ENCODE measurements at places on chromosomes 1 and 21.

GRCh38 chr1:45033356-45033755 is 21.3 kb downstream of the UROD start:
- no peak for DNase-seq

DNA sequence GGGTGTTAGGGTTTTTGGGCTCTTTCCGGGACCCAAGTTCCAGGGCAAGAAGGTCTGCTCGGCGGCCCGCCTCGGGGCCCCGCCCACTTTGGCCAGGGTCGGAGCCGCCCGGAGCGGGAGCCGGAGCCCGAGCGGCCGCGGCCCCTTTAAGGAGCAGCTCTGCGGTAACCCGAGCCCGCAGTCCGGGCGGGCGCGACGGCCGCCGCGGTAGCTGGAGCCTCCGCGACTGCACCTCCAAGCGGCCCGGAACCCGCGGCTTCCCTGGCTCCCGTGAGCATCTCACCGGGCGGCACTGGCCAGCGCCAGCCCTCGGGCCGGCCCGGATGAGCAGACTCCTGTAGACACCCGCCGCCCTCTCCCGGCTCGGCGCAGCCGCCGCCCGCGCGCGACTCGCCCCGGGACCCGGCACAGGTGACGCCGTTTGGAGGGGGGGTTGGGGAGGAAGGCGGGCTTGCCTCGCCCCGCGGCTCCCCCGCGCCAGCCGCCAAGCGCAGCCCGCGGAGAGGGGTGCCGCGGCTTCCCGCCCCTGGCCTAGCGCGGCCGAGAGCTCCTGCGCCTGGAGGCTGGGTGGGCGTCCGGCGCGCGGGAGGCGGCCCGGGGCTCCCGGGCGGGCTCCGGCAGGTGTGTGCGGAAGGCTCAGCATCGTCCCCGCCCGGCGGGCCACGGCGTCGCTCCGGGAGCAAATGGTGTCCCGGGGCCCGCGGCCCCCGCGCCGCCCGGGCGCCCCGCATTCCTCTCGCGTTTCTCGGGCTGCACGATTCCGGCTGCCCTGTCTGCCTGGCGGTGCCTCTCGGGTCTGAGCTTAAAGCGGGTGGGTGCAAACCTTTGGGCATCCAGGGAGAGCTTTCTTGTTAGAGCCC is at the start of gene TLCD4:
TSS of gene TLCD4 (plus strand) at position 149 of the 860 bp plus-strand sequence. CDS start 26,547 bp downstream, outside the sequence.
- peak; percentile 63 for DNase-seq

DNA sequence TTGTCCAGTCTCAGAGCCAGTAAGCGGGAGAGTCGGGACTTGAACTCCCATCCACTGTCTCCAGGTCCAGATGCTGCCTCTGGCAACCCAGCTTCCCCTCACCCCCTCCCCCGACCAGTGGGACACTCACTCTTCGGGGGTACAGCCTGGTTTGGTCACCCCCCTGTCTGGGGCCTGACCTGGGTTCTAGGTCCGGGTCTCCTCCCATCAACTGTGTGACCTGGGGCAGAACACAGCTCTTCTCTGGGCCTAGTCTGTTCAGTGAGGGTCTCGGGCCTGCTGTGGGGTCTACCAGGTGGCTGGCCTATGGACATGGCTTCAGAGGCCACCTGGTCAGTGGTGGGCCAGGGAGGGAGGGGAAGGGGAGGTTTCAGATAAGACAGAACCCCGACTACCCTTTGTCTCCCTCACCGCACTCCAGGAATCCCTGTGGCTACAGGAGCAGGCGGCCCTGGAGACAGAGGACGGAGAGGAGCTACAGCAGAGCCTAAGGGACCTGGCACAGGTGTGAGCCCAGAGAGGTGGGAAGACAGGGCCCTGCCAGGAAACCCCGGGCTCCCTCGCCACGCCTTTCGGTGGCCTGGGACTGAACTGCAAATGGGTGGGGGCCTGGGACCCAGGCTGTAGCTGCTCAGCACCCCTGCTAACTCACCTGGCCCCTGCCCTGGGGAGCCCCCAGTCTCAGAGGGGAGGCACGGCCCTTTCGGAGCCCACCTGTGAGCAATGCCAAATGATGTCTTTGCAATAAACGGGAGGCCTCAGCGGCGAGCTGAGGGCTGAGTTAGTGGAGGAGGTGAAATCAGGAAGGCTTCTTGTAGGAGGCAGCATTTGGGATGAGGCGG is 4.1 kb upstream of the NBPF3 start:
- DNase-seq: no peak

- no peak for DNase-seq
These were observed 41.2 kb downstream of the SLC25A24 start for GRCh38 chr1:108158893-108159453.

Measured in CD8-positive, alpha-beta T cell (primary cell).